ENCODE measurements at places on chromosomes 1 and 21. TPM values are rescaled to one million over a fixed set of nuclear protein-coding genes. Genes with fewer than 3 reads are reported as not detected.

VPS13D gene
- 134 TPM for total RNA-seq

HSD3B2 gene
- 0.55 TPM for total RNA-seq

ADAM30 gene
- not detected for total RNA-seq

TNFSF18 gene
- 0.36 TPM for total RNA-seq

All from aorta (tissue), 5 donors.